ENCODE measurements at places on chromosomes 12 and 14.

GRCh38 chr14:66501592-66501991, 6.4 kb upstream of the GPHN start:
- no peak for DNase-seq

DNA sequence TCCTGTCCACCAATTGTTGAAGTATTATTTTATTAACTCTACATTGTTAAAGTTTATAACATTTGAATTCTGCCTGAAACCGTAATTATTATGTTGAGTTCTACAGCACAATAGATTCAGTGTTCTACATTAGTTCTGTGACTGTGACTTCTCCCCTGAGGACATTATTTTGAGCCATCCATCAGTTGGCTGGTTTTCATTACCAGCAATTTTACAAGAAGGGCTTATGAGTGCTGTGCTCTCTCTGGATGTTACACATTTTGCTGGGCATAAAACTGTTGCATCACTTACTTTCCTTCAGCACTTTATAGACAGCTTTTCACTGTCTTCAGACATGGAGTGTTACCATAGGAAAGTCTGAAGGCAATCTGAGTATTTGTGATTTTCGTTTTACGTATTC, 118.2 kb upstream of the KITLG start:
- no peak for DNase-seq

DNA sequence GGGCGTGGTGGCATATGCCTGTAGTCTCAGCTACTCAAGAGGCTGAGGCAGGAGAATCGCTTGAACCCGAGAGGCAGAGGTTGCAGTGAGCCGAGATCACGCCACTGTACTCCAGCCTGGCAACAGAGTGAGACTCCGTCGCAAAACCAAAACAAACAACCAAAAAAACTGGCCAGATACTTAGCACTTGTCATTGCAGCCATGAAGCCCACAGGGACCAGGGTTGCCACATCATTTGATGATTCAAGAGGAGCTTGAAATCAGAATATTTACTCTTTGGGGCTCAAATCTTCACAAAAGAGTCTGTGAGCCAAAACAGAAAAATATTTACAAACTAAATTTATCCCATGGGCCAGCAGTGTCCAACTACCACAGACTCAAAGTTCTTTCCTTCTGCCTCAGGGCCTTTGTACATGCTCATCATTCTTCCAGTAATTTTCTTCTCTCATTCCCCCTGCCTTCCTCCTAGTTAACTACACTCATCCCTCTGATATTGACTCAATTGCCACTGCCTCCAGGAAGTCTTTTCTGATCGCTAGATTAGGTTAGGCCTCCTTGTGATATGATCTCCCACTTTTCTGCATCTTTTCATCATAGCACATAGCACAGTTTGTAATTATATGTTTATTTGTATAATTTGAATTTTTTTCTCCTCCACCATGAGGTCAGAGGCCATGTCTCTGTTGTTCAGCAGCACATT, 130.8 kb upstream of the PLEKHG7 start:
- DNase-seq = no peak

DNA sequence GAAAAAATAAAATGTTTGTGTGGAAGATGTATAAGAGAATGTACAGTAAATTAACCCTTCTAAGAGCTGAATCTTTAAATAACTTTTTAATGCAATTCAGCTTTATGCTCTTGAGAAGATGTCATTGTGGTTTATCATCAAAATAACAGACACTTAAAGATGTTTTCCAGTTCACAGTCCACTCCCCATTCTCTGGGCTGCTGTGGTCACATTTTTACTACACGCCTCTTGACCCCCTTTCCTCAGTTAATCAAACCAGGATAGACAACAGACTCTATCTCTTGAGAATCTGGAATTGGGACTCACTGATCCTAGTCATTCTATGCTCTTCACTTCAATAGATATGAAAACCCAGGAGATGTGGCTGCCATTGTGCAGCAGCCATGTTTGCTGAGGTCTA, 24.7 kb upstream of the OR6J1 start:
- DNase-seq = no peak

DNA sequence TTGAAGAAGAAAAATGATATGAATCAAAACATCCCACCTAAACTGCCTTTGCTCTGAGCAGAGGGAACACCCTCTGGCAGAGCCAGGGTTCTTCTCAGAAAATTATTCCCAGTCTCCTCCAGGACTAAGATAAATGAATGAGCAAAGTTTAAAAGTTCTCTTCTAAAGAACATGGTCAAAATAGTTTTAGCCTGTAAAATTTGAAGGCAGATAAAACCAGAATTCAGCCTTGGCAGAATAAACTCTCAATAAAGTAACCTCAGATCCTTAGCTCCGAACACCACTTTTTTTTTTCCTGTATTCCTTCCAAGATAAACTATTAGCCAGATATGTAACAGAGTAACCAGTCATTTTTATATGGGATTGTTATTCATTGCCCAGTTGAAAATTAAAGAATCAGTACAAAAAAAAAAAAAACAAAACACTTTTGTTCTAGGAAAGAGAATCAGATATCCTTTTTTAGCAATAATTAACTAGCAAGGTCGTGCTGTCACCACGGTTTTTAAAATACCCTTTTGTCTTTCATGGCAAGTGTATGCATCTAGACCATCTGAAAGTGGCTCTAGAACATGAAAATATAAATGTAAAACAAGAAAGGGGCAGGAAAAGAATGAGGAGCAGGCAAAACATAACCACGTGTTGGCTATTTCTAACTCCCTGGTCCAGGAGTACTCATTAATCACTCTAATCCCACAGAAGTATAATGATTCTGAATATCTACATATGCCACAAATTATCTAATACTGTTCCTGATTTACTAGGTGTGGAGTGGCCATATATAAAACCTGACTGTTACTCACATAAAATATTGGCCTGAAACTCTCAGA, 60.8 kb downstream of the CAPZA3 start:
- DNase-seq = peak; percentile 81

GRCh38 chr14:75456997-75457335, 29.1 kb downstream of the JDP2 start:
- DNase-seq = no peak

DNA sequence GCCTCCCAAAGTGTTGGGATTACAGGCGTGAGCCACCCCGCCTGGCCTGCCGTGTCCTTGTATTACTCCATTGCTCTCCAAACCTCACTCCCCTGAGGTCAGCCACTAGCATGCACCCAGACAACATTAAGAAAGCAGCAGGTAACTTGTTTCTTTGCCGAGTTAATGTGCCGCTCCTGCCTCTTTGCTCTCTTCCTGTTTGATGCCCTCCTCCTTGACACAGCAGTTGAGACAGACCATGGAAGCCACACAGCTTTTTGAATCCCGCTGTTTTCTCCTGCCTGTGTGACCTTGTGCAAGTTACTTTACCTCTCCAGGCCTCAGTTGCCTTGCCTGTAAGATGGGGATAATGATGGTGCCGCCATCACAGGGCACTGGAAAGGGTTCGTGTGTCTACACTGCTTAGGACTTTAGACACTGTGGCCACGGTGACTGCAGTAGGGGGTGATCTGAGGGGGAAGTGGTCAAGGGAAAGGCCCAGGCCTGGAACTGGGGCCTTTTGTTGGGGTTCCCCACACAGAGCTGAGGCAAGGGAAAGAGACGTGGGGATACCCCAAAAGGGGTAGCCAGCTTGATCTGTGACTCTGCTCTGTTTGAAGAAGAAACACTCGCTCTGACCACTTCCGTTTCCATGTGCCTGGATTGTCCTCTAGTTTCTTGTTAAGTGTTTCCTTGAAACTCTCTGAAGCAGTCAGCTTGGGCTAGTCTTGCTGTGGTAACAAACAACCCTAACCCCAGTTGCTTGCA, 69.3 kb downstream of the RIN3 start:
- no peak for DNase-seq

GRCh38 chr12:75759842-75760572, 248.6 kb upstream of the KRR1 start:
- peak; percentile 45 for DNase-seq

GRCh38 chr12:103105971-103106597, 148.6 kb downstream of the ASCL1 start:
- DNase-seq = no peak

DNA sequence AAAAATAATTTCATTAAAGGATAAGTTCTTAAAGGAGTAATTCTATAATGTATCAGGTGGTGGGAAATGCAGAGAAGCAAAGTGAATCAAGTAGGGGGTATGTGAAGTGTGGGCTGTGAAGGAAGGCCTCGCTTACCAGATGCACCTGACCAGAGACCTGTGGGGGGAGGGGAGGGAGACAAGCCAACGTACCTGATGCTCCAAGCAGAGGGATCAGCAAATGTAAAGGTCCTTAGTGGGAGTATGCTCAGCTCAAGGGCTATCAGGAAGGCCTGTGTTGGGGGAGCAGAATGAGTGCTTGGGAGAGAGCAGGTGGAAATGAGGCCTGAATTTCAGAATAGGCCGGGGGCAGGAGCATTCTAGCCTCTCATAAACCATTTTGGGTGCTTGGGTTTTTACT, 57.1 kb downstream of the ANO4 start:
- DNase-seq = no peak

DNA sequence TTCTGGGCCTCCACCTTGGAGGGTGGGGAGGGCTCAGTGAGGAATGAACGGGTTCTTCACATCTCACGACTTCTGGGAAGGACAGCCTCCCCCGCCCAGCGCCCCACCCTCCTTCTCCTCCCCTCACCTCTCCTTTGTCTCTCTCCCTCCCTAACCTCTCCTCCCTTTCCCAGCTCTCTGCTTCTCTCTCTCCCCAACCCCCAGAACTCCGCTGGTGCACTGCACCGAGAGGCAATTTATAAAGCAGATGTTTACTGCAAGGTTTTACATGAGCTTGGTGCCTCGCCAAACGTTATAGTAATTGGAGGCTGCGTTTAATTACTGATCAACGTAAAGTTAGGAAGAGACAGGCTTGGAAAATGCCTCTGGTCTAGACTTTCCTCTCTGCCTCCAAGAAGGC, 42.9 kb upstream of the FAM222A start:
- no peak for DNase-seq

DNA sequence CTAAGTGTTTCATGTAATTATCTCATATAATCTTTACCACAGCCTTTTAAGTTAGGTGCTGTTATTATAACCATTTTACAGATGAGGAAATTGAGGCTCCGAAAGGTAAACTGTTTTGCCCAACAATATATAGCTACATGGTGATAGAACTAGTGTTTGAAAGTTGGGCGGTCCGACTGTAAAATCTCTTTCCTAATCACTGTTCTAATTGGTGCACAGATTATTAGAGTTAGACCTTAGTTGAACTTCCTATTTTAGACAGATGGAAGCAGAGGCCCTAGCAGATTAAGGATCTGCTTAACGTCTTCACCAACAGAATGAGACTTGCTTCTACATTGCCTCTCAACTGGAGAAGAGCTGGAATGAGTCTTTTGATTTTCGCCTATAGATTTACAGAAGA, 30.0 kb upstream of the DUSP6 start:
- DNase-seq = no peak

DNA sequence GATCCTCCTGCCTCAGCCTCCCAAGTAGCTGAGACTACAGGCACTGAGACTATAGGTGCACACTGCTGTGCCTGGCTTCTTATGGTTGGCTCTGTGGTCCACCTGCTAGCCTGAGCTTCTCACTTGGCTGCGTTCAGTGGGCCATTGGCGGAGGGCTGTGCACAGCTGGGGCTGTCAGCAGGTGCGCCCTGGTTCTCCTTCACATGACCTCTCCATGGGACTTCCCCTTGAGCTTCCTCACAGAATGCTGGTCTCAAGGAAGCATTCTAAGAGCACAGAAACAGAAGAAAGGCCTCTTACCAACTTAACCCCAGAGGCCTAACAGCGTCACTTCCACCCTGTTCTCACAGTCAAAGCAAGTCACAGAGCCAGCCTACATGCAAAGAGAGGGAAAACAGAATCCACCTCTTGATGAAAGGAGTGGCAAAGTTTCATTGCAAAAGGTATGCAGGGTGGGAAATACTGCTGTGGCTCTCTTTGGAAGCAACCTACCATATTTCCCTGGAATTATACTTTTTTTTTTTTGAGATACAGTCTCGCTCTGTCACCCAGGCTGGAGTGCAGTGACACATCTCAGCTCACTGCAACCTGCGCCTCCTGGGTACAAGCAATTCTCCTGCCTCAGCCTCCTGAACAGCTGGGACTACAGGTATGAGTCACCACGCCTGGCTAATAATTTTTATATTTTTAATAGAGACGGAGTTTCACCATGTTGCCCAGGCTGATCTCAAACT, 9.3 kb downstream of the RILPL2 start:
- no peak for DNase-seq

DNA sequence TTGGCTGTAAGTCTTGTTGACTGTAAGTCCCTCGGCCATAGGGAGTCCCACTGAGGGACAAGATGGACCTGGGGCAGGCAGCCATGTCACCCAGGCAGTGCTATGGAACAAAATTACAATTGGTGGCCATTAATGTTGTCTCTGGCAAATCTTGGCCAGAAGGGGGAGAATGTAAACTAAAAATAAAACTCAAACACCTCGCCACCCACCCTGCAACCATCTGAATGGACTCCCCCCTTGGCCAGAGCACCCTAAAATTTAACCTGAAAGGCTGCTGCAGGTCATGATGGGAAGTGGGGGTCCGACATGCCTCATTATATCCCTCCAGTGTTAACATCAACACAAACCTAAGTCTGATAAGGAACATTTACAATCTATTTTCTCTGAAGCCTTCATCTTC, 8.2 kb downstream of the SLC22A17 start:
- no peak for DNase-seq

DNA sequence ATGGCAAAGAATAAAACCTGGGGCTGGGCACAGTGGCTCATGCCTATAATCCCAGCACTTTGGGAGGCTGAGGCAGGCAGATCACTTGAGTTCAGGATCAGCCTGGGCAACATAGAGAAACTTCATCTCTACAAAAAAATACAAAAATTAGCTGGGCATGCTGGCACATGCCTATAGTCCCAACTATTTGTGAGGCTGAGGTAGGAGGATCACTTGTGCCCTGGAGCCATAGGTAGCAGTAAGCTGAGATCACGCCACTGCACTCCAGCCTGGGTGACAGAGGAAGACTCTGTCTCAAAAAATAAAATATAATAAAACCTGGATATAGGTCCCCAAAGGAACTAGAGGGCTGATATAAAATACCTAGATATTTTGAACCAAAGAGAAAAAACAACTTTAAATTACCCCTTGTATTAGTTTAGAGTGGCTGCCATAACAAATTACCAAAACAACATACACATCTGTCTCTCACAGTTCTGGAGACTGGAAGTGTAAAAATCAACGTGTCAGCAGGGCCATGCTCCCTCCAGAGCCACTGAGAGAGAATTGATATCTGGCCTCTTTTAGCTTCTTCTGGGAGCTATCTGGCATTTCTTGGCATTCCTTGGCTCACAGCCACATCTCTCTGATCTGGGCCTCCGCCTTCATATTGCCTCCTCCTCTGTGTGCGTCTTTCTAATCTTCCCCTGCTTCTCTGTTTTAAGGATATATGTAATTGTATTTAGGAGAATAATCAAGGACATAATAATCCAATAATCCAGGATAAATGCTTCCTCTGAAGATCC, 47.9 kb upstream of the ATF7IP start:
- no peak for DNase-seq

GRCh38 chr14:32913725-32914124, 25.0 kb upstream of the NPAS3 start:
- DNase-seq = no peak

- DNase-seq = no peak
These were observed 2.0 kb downstream of the ADCY6 start for GRCh38 chr12:48786591-48787544.

Data from fibroblast of skin of left quadriceps (primary cell).